HFFc6 (cell line): ENCODE measurements at places on chromosomes 13 and 19. TPM values are rescaled to one million over a fixed set of nuclear protein-coding genes. Genes with fewer than 3 reads are reported as not detected.

- no peak for DNase-seq
These were observed 44.2 kb downstream of the RASA3 start for GRCh38 chr13:114088234-114088633.

The SCAF1 gene
- 125 to 132 TPM (median 129 TPM) in 3 replicates for total RNA-seq

GRCh38 chr13:106139377-106139776 lies 396.1 kb downstream of the EFNB2 start:
- DNase-seq = no peak

The JSRP1 gene
- 0.43 and 0.73 TPM in 2 replicates for total RNA-seq

GRCh38 chr19:45526143-45526542 lies 18.9 kb downstream of the VASP start:
- peak; percentile 25 for DNase-seq

The KCNRG gene
- total RNA-seq = 0.32 to 0.50 TPM (median 0.45 TPM) in 3 replicates

The POSTN gene
- 22.9 to 227 TPM (median 197 TPM) in 3 replicates for total RNA-seq

DNA sequence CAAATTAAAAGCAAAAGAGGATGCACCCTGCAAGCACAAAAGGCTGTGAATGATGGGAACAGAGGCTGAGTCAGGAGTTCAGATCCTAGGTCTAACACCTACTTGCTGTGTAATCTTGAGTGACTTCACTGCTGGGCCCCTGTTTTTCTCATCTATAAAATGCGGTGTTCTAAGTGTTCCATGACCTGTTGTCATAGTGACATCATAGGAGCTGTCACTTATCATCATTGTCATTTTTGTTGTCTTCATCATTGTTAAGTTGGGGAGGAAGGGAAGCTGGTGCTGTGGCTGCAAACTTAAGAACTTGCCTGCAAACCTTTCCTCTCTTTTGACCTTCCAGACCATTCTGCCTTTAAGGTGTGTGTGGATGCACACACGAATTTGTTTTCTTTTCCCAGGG lies 20.6 kb downstream of the ACSBG2 start:
- no peak for DNase-seq

The NMRK2 gene
- total RNA-seq = not detected in 3 replicates

- no peak for DNase-seq
These were observed 5.3 kb upstream of the GSK3A start for GRCh38 chr19:42247640-42248199.

DNA sequence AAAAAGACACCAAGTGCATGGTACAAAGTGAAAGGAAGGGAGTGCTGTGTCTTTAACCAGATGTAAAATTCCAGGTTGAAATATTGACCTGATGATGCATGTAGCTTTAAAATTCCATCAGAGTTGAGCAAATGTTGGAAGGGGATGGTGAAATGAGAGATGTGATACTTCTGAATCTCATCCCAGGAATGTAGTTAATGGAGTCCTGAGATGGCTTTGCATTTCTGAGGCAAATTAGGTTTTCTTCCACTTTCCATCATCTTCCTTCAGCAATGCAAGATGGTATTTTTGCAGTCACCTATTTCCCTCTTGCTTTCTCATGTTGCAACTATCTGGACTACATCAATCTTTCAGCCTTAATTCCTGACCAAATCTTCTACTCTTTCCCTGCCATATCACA lies 194.1 kb upstream of the MIR17HG start:
- no peak for DNase-seq

The SH2D3A gene
- total RNA-seq = not detected in 3 replicates

DNA sequence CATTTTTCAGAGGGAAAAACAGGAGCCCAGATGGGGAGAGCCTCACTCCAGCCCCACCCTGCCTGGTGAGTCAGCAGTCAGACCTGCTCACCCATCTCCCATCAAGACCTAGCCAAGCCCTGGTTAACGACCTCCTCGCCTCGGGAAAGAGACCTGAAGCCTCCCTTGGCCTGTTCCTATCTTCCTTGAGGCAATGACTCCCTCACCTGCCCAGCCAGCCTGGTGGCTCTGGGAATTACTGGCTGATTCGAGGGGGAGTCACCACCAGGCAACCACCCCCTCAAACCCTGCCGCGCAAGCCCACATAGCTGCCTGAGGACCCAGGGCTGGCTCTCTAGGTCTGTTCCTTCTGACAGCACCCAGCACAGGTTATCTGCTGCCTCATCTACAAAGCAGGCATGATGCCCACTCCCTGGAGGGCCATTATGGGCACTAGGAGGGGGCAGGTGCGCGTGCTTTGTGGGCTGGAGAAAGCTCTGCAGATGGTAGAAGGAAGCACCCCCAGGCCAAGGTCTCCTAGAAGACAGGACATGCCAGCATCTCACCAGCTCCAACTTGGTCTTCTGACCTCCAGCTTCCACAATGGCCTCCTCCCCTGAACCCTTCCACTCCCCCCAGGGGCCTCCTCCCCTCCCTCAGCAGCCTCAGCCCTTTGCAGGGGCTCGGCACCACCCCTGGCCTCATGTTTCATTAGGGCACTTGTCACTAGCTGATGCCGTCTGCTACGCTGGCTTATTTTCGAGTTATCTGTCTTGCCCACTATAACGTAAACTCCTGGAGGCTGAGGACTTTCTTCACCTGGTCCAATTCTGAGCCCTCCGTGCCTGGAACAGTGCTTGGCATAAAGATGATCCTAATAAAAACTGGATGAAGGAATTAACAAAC lies 10.4 kb downstream of the DEDD2 start:
- peak; percentile 54 for DNase-seq

DNA sequence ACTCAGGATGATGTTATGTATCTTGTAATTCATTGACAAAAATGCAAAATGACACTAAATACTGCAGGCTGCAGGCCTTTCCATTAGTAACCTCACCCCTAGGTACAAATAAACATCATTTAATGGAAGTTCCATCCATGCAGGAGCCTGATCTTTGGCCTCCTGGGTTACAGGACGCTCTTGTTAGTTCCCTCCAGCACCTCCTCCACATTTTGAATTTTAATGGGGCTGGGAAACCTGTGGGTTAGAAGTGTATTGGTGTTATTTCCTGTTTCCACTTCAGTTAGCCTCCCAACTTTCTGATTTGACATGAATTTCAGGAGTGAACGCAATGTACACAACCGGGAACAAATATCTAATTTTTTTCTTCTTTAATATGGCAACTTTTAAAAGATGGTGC lies 237.1 kb upstream of the ARGLU1 start:
- DNase-seq = no peak

The GTF2F1 gene
- total RNA-seq = 71.6 to 76.2 TPM (median 75.3 TPM) in 3 replicates

DNA sequence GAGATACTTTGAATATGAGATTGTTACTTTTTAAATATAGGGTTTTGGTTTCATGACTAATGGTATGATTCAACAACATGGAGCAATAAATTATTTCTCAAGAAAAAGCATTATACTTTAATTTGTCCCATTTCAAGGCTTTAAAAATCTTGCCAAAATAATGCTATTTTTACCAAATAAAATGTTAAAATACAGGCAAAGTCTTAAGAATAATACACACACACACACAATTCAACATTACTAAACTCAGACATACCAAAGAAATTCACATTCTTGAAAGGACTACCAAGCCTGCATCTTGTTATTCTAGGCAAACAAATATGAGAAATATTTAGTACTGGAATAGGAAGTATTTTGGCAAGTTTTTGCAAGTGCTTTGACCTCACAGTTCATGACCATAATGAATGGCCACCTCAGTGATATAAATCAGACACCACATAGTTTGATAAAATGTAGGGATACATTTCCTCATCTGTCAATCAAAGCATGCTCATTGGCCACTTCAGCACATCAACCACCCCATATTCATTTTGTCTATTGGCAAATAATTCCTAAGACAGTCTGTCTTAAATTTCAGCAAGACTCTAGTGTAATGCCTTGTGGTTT lies 107.2 kb downstream of the NALCN start:
- peak; percentile 77 for DNase-seq

- DNase-seq = no peak
These were observed 33.8 kb downstream of the F2RL3 start for GRCh38 chr19:16922592-16922934.

DNA sequence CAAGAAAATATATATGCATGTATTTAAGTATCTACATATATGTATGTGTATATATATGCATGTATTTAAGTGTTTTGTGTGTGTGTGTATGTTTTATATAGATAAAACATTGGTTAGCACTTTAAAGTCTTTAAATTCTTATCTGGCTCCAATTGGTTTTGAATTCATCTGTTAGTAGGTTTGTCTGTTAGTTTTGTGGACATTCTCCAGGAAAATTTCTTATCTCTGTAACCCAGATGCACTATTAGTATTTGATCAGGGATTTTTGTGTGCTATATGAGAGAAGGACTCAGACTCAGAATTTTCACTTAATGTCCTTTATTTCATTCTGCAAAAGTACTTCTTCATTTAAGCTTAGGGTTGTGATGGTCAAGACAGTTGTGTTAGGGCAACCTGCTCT lies 103.1 kb downstream of the ITGBL1 start:
- DNase-seq = no peak

DNA sequence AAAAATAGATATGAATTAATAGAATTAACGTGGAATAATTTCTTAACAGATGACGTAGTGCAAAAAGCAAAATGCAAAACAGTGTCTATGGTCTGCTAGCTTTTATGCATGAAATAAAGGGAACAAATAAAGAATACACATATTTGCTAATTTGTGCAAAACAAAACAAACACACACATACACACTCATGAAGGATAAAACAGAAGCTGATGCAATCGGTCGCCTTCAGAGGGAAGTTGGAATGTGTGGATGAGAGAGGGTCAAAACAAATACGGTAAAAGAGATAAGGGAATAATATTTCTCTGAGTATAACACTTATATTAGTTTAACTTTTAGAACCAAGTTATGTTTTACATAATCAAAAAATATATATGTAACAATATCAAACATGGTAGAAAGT lies 1160.9 kb upstream of the PCDH9 start:
- no peak for DNase-seq

DNA sequence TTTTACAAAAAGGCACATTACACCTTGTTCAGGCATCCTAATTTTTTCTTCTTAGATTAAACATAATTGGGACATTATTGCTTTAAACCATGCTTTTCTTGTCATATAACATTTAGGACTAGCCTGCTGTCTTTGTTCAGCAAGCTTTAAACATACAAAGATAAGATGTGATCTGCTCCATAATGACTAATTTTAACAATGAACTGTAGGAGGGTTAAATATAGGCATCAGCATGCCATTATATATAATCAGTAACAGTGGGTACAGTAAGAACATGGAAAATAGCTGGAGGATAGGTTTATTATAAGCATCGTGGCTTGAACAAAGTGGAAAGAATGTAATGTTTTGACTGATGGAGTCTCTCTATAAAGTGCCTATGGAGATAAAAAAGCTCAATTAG lies 661.7 kb downstream of the SLITRK6 start:
- DNase-seq = no peak

DNA sequence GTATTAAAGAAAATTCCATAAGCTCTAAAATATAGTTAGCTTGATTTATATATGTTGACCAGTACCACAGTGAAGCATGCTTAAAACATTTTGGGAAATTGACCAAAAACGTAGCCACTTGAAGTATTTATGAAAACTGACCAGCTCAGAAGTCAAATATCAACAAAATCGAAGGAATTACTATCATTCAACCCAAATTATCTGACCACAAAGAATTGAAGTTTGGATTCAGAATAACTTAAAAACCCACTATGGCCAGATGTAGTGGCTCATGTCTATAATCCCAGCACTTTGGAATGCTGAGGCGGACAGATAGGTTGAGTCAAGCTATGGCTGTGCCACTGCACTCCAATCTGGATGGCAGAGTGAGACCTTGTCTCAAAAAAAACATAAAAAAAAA lies 31.9 kb downstream of the GPALPP1 start:
- DNase-seq = no peak

The GNG7 gene
- total RNA-seq = 0.27 TPM in 1 of 3 replicates, not detected in the others

GRCh38 chr19:35241417-35241816 lies 7.4 kb upstream of the LSR start:
- no peak for DNase-seq

The CCDC169 gene
- total RNA-seq = 1.5 and 2.2 TPM in 2 replicates

GRCh38 chr13:41577436-41577835 lies 120.1 kb downstream of the RGCC start:
- no peak for DNase-seq

GRCh38 chr13:38415233-38415632 lies 65.6 kb downstream of the UFM1 start:
- DNase-seq = no peak

- no peak for DNase-seq
These were observed 7.6 kb upstream of the MLLT1 start for GRCh38 chr19:6287269-6287885.

DNA sequence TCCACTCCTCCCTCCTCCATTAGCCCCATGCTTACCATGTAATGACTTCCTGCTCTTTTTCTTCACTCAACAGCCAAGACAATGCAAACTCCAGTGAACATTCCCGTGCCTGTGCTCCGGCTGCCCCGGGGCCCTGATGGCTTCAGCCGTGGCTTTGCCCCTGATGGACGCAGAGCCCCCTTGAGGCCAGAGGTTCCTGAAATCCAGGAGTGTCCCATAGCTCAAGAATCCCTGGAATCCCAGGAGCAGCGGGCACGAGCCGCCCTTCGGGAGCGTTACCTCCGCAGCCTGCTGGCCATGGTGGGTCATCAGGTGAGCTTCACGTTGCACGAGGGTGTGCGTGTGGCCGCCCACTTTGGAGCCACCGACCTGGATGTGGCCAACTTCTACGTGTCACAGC lies 2.9 kb upstream of the PPP1R37 start:
- DNase-seq = no peak

The ZNF471 gene
- 1.1 to 2.8 TPM (median 2.6 TPM) in 3 replicates for total RNA-seq

DNA sequence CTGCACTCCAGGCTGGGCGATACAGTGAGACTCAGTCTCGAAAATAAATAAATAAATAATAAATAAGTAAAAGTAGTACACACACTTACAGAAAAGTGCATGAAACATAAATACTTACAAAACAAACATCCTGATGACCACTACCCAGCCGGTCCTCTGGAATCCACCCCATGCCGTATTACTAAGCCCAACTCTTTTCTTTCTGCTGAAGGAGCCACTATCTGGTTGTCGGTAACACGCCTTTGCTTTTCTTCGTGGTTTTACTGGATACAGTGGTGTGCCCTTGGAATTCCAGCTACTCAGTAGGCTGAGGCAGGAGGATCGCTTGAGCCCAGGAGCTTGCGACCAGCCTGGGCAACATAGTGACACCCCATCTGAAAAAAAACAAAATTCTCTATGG lies 39.4 kb downstream of the CELF5 start:
- no peak for DNase-seq

GRCh38 chr13:104485571-104485970 lies 1419.4 kb upstream of the SLC10A2 start:
- no peak for DNase-seq

The PGLYRP2 gene
- total RNA-seq = not detected in 3 replicates

The SELENOV gene
- total RNA-seq = not detected in 2 replicates

The JOSD2 gene
- 67.0 to 86.2 TPM (median 79.7 TPM) in 3 replicates for total RNA-seq

The CBARP gene
- total RNA-seq = 7.6 to 10.3 TPM (median 9.5 TPM) in 3 replicates
